ENCODE measurements at places on chromosomes 5 and 9.

GRCh38 chr5:123099514-123100151, 10.6 kb downstream of the PRDM6 start:
- no peak for DNase-seq

DNA sequence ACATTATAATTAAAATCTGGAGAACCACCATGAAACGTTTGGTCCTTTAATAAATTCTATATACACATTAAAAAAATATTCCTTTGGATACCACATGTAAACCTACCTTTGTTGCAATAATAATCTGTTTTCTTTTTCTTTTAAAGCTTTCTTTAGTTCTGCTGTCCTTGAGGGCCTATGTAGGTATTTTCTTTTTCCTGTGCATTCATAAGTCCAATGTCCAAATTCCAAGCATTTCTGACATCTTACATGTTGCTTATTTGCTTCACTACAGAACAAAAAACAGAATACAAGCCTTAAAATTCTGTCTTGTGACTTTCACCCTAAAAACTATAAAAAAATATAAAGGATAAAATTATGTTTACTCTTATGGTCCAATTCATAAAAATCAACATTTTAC, 19.7 kb downstream of the ZCCHC10 start:
- no peak for DNase-seq

DNA sequence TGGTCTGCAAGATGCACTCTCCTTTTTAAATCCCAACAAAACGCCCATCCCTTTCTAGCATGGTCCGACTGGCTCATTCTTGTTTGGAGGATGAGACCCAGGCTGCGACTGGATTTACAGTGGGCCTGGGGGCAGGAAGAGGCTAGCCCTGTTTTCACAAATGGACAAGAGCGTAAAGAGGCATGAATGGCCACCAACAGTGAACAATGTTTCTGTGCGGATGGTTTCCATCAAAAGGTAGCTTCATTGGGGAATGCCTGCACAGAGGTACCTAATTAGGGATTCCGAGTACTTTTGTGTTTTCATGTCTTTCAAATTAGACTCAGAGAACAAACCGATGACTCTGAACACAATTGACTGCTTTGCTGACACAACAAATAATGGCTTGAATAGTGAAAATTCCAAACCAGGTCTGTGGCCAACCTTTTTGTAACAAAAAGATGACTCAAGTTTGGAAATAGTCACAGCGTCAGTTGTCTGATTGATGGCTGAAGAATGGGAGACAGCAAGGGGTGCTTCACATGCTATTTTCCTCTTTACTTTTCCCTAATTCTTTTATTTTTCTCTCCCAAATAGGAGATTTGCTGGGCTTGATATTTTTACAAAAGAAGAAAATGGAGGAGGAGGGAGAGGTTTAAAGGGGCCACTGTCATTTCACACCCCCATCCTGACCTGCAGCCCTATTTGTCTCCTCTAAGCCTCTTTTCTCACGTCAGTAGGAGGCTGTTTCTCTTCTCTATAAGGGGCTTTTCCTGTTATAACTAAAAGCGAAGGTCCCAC, 208.1 kb upstream of the S1PR3 start:
- no peak for DNase-seq

GRCh38 chr5:1523480-1523792, 324 bp downstream of the LPCAT1 start:
- no peak for DNase-seq

GRCh38 chr5:50445296-50445949, 4.3 kb upstream of the EMB start:
- no peak for DNase-seq

- DNase-seq = no peak
These were observed 90.3 kb downstream of the MACROH2A1 start for GRCh38 chr5:135308752-135309151.

DNA sequence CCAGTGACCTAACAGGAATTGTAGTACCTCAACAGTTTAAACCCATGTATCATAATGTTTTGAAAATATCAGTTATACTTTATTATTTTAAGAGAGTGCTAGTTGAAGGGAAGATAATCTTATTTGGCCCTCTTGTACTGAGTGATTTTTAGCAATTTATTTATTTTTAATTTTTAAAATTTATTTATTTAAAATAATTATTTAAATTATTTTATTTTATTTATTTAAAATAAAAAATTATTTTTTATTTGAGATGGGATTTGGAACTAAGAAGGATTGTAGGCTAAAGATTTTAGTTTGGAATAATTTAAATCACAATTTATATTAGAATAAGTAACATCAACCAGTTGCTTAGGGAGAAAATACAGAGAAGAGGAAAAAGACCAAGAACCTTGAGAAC, 54.2 kb downstream of the NAA35 start:
- DNase-seq = no peak

- DNase-seq = no peak
These were observed 720.7 kb upstream of the CTNND2 start for GRCh38 chr5:12624776-12625560.

GRCh38 chr9:96651626-96652025, 3.5 kb downstream of the PRXL2C start:
- no peak for DNase-seq

- DNase-seq = no peak
These were observed 10.5 kb downstream of the MLLT3 start for GRCh38 chr9:20611691-20612287.

DNA sequence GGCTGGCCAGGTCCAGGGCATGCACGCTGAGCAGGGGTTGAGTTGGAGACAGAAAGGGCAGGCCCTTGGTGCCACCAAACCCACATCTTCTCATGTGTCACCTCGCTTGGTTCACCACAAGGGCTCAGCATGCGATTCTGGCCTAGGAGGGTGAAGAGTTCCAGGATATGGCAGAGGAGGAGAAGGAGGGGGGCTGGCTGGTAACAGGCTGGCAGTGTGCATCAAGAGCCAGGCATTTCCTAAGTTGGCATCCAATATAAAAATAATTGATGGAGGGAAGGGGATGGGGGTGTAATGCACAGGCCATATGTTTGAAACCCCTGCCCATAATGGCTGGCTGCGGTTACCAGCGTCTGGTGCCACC, 255.6 kb downstream of the NFIB start:
- DNase-seq = no peak

DNA sequence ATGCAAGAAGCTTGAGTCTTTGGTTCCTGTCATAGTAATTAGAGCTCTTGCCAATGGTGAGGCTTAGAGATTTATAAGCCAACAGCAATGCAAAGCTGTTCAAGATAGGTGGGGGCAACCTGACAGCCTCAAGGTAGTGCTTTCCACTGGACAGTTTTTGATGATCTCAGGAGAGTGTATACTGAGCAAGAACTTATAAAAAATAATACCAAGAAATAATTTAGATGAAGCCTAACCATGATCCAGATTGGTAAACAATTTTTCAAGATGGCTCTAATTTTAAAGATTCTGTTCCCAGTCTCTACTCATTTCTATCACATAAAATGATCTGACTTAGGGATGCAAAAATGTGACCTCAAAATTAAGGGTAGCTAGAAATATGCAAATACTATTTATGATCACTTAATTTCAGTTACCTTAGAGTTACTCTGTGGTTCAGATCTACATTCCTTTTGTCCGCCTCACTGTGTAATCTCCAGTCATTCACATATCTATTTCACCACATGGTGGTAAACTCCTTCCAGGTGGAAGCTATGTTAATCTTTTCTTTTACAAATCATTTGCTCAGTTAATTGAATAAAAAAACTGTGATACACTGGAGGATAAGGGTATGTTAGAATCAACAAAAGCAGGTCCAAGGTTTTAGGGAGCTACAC, 1228.0 kb upstream of the C9orf72 start:
- DNase-seq = no peak

DNA sequence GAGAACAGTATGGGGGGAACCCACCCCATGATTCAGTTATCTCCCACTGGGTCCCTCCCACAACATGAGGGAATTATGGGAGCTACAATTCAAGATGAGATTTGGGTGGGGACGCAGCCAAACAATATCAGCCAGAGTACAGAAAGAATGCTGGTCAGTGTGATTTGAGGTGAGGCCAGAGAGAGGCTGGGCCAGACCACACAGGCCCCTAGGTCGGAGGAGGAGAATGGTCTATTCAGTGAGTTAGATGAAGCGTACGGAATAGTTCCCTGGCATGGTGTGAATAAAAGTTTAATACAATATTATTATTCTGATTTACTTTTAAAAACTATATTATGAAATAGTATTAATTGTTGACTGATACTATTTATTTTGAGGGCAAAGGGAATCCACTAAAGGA, 39.7 kb downstream of the PCSK5 start:
- no peak for DNase-seq

- DNase-seq = no peak
These were observed 41.1 kb upstream of the ERCC6L2 start for GRCh38 chr9:95834281-95834907.
